ENCODE measurements at places on chromosomes 5 and 9.

DNA sequence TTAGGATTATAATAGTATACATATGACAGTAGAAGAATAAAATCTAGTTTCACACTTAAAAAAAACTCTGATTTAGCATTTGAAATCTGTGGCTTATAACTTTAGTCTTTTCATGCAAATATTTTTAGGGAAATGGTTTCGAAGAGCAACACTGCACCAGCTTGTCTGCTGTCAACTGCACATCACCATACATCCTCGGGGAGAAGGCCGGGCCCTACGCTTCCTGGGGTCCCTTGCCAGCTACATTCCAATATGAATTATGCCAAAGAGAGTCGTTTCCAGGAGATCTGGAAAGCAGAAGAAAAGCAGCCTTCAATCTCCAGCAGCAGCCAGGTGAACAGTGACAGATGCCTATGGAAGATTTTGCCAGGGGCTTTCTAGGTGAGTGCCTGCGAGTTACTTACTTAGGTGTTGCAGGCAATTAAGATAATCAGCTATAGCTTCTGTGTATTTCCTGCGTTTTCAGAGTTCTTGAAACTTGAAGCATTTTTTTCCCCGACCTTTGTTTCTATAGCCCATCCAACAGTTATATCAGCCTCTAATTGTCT, 166.8 kb downstream of the TRPM3 start:
- no peak for DNase-seq

DNA sequence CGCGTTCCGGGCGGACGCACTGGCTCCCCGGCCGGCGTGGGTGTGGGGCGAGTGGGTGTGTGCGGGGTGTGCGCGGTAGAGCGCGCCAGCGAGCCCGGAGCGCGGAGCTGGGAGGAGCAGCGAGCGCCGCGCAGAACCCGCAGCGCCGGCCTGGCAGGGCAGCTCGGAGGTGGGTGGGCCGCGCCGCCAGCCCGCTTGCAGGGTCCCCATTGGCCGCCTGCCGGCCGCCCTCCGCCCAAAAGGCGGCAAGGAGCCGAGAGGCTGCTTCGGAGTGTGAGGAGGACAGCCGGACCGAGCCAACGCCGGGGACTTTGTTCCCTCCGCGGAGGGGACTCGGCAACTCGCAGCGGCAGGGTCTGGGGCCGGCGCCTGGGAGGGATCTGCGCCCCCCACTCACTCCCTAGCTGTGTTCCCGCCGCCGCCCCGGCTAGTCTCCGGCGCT, at the start of gene DAPK1:
Gene DAPK1, plus strand, starts transcription at position 264 of the 442 bp plus-strand sequence. CDS start 1,211 bp downstream, outside the sequence.
- DNase-seq = peak; percentile 30

GRCh38 chr5:27491047-27491446, 452.7 kb upstream of the CDH9 start:
- no peak for DNase-seq

DNA sequence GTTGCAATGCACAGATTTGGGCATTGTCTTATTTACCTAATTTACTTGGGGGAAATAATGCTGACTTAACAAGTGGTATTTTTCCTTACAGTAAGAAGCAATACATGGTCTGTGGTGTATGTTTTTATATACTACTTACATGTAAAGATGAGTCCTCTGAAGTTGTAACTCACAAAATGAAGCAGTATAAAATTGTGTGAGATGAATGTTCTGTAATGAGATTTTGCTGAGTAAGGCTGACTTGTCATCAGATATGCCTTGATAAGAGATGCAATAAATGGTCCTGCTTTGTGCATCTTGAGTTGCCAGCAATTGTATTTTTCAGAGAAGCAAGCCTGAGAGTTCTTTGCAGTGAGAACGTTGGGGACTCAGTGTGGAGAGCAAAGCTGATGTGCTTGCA, 92.2 kb upstream of the GNAQ start:
- DNase-seq = no peak

DNA sequence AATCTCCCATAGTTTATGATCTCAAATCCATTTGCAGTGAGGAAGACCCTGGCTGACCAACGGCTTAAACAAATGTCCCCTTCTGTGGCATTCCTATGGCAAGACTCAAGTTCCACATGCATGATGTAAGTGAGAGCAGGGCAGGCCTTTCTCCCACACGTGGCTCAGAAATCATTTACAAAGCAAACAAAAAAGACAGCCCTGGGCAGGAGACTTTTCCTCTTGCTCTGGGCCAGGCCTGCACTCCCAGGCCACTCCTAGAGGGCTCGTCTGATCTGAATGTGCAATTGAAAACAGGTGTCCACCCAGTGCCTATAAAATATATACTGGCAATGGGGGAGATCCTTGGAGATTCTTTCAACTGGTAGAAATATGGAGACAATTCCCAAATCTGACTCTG, 123.1 kb downstream of the DMRT2 start:
- no peak for DNase-seq

GRCh38 chr5:50964746-50965653, 298.6 kb downstream of the PARP8 start:
- no peak for DNase-seq

DNA sequence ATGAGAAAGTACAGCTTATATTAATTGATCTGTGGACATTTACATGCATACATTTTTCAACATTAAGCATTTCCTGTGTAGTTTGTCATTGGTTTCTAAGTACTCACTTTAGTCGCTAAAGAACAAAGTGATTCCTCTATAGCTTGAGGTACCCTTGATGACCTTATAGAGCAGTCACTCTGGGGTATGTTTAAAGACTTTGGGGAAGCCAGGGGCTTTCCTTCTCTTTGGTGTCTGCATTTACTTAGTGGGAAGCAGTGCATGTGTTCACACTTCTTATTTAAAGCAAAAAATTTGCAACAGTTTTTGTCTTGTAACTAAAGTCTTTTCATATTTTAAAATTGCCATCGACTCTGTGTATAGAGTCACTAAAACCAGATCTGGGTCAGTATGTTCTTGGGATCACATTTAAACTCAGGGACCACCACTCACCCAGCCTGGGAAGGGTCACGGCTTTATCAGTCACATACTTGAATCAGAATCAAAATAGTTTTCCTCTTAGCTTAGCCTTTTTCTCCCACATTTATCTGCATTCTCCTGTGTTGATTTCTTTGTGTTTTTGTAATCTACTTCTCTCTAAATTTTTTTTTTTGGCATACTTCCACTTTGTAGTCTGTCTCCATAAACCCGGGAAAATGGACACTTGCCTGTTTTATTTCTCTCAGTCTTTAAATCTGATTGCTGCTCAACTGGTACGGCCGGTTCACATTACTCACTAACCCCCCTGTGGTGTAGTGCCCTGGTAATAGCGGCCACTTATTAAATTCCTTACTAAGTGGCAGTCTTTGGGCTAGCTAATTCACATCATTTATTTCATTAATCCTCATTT, 143.9 kb upstream of the FBN2 start:
- no peak for DNase-seq

- DNase-seq = no peak
These were observed 420.9 kb downstream of the SPOCK1 start for GRCh38 chr5:137078171-137078665.

DNA sequence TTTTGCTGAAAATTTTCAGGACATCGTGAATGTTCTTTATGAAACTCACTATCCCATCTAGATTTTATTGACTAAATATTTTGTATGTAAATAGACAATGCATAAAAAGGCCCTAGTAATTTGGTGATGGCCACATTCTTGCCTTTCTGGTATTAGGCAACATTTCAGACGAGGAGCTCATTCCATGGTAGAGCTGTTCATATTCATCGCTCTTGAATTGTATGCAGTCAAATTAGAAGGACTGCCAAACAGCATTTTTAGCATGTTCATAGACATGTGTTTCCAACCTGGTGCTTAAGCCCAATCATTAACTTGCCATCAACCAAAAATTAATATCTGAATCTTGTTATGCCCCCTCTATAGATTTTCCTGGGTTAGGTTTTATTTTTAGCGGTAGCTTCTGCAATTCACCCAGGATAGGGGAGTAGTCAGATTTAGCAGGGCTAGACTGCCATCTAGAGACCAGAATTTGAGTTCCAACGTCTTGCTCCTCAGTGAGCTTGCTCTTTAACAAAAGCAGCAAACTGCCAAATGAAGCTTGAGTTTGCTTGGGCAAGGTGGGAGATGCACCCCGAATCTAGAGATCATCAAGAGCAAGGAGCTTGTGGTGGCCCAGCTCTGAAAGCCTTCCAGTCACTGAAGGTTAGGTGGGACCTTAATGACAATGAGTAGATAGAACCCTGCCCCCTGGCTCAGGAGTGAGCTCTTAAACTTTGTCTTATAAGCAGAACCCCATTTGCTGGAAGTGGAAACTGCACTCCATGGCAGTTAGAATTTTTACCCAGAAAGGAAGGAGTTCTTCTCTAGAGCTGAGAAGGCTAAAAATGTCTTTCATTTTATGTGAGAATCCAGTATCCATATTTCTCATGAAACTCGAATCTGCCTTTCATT, 456.2 kb downstream of the RASEF start:
- DNase-seq = no peak

GRCh38 chr9:135416664-135417290, 62.8 kb upstream of the PPP1R26 start:
- DNase-seq = no peak

DNA sequence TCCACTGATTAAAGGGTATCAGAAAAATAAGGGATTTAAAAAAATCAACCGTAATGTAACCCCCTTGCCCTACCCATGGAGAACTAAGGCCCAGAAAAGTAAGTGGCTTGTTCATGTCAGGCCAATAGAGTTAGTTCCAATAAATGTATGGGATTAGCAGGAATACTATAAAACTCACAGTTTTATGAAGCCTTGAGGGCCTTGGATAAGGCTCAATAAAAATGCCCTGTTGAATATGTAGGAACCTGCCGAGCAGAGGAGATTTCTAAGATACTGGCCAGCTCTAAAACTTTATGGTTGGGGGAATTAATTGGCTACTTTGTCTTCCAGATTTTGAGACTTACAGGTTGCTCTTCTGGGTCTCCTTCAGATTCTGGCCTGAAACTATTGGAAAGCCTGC, 231.0 kb downstream of the GLIS3 start:
- DNase-seq = no peak

DNA sequence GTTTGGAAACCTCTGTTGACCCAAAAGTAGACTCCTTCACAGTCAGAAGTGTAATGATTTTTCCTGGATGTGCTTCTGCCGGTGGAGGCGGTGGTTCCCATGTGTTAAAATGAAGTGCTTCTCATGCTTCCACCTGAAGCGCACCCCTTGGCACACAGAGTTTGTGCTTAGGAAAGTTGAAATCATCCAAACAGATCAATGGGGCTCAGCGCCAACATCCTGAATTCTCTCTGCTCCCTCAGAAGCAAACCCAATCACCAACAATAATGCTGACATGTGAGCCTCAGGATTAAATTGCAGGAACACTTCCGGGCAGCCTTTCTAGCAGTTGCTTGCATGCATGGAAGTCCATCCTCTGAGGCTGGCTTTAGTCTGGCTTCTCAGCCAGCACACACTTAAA, 71.0 kb downstream of the MED10 start:
- no peak for DNase-seq

DNA sequence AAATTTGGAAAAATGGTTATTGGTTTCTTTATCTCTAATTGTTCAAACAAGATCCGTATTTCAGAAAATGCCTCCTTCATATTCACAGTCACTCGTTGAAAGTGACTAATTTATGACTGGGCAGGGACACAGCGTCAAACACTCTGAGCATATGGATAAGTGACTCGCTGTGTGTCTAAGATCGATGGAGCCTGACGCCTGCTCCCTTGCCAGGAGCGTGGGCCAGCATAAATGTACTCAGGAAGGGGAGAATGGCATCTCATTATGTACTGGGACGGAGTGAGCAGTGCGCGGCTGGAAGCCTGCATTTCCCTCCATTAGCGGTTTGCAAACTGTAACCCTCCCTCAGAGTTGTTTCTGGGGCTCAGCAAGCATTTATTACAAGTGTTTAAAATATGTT, 79.8 kb upstream of the CAST start:
- no peak for DNase-seq

- DNase-seq = no peak
These were observed 115.5 kb upstream of the RANBP3L start for GRCh38 chr5:36417221-36417620.

- no peak for DNase-seq
These were observed 110.6 kb downstream of the HTR4 start for GRCh38 chr5:148543727-148544126.

DNA sequence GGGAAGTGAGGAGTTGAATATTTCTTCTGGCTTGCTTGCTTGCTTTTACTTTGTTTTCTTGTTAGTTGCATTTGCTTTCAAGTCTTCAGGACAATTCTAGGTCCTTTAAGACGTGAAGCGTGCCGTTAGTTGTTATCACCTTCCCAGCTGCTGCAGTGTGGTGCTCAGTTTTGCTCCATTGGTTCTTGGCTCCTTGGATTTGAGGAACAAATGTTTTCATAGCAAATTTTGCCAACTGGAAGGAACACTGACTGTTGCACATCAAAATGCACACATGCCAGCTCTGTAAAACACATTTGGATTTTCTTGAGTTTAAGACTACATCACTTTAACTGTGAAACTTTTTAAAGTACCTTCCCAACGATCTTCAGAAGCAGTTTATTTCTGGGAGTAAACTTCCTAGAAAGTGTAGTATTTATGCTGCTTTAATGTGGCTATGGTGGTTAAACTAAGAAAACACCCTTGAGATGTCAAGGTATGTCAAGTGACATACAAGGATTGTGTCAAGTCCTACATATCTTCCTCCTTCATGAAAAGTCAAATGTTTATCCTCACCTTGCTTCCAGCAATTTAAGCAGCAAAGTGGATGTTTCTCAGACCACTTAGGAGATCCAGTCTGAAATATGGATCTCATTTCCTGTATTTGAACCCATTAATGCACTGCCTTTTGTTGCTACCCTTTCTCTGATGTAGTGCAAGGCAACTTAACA, 24.9 kb downstream of the MOCS2 start:
- DNase-seq = no peak

DNA sequence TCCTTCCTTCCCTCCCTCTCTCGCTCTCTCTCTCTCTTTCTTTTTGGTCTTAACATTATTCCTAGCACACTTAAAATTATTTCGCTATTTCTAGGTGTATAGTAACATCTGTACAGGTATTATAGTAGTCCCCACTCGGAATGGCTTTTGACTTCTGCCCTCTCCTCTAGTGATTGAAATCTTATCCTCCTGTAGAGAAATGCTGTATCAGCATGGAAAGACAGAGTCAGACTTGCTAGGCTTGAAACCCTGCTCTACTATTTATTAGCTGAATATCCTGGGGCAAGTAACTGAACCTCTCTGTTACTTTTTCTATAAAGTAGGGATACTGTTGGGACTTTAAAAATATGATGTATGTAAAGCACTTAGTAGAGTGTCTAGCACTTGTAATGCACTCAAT, 681.9 kb upstream of the C9orf72 start:
- DNase-seq = no peak

GRCh38 chr5:44619875-44620610, 188.7 kb upstream of the MRPS30 start:
- no peak for DNase-seq
